GM23338 (cell line): ENCODE measurements at places on chromosomes 13 and 19.
A peak's percentile ranks its signal among the peaks of the same experiment; 100 is the strongest.

DNA sequence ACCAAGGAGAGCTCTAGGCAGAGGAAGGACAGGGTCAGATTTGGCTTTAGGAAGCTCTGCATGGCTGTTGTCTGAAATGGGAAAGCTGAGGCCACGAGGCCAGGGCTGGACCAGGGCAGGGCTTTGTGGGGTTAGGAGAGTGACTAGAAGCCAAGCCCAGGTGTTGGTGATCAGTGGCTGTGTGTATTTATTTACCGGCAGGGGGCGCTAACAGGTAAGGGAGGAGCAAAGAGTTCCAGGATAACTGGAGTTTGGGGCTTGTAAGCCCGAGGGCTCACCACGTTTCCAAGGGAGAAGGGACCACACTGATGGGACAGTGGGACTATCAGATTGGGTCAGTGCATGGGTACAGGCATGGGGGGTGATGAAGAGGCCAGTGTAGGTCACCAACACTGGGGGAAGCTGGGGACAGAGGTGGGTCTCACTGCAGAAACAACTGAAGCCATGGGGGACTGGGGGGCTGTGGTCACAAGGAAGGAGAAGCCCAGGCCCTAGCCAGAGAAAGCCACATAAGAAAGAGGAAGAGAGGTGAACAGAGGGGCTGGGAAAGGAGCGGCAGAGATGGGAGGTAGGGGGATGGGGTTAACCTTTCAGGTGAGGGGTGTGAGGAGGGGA lies 3.9 kb downstream of the TMEM147 start:
- H3K4me1 ChIP-seq, result peaks cover 11% of the 10 kb centered on the region; the same call in 1 of the 2 replicates
- H3K27ac ChIP-seq, result peak overlapping the region; percentile 63; the same call in 1 of the 2 replicates
- peak; percentile 98 for DNase-seq
- H3K36me3 ChIP-seq, result no peaks in the 10 kb centered on the region

DNA sequence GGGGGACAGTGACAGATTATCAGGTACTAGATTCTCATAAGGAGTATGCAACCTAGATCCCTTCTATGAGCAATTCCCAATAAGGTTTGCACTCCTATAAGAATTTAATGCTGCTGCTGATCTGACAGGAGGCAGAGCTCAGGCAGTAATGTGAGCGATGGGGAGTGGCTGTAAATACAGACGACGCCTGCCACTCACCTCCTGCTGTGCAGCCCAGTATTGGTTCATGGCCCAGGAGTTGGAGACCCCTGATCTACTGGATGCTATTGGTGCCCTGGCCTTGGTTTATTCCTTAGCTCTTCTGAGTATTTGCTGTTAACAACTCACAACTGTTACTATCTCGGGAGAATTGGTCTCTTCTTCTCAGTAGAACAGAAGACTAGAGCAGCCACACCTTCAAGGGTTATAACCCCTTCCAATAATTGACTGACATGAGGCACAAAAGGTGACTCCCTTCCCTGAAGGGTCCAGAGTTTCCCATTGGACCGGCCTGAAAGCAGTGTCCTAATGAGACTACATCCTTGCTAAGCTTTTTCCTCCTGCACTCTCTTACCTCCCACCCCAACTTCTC lies 35.0 kb upstream of the RBM26 start:
- H3K27me3 ChIP-seq, result no peaks in the 10 kb centered on the region
- H3K27ac ChIP-seq, result no peak overlapping the region
- no peak for DNase-seq
- H3K4me1 ChIP-seq, result peaks cover 4% of the 10 kb centered on the region; the same call in 1 of the 2 replicates

DNA sequence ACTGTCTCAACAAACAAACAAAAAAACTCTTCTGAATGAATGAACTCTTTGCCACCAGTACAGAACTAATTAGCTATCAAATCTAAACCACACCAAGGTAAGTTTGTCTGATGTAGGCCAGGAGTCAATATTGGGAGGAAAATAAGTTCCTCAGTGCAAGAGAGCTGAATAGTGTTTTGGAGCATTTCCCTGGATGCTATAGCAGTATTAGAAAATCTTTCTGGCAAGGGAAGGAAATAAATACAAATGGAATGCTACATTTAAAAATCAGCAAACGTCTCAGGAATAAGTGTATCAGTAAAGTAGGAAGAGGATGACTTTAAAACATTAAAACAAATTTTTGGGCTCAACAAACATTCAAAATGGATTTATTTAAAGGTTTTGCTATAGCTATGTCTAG lies 81.3 kb upstream of the TMTC4 start:
- no peaks in the 10 kb centered on the region for H3K27me3 ChIP-seq

DNA sequence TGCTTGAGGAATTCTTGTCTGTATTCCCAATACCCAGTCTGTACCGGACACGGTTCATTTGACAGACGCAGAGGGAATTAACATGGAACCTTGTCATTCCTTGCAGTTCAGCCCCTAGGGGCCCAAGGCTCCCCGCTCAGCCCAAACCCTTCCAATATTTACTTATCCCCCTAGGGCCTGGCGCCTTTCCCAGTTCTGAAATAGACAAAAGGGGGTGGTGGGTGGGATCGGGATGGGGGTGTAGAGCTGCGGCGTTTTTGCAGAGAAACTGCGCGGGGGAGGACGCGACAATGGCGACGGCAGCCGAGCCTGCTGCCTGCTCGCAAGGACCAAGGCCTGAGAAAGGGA lies 583 bp downstream of the AKAP8L start:
- peaks cover 10% of the 10 kb centered on the region; the same call in 1 of the 2 replicates for H3K36me3 ChIP-seq
- H3K27me3 ChIP-seq, result no peaks in the 10 kb centered on the region
- peak overlapping the region; percentile 99 for H3K4me3 ChIP-seq
- DNase-seq, result no peak

DNA sequence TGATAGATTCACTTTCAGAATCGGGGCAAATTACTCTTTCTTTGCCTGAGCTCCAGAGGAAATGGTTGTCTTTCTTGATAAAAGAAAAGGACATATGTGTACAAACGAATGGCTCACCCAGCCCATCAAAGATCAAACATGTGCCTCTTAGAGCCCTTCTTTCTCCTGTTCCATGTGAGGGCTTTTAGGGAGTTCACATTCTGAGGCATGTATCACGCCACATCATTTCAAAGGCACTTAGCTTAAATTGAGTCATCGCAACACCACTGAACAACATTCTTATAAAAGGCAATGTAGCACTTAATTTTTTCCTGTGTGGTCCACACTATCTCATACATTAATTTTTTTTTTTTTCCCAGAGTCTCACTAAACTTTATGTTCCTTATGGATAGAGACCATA lies 521.0 kb downstream of the SUCLA2 start:
- no peak overlapping the region for H3K27ac ChIP-seq
- H3K27me3 ChIP-seq, result no peaks in the 10 kb centered on the region
- 0 out of 2 replicates have a peak, but pooled peaks cover 8% of the 10 kb centered on the region for H3K4me1 ChIP-seq
- no peaks in the 10 kb centered on the region for H3K36me3 ChIP-seq

DNA sequence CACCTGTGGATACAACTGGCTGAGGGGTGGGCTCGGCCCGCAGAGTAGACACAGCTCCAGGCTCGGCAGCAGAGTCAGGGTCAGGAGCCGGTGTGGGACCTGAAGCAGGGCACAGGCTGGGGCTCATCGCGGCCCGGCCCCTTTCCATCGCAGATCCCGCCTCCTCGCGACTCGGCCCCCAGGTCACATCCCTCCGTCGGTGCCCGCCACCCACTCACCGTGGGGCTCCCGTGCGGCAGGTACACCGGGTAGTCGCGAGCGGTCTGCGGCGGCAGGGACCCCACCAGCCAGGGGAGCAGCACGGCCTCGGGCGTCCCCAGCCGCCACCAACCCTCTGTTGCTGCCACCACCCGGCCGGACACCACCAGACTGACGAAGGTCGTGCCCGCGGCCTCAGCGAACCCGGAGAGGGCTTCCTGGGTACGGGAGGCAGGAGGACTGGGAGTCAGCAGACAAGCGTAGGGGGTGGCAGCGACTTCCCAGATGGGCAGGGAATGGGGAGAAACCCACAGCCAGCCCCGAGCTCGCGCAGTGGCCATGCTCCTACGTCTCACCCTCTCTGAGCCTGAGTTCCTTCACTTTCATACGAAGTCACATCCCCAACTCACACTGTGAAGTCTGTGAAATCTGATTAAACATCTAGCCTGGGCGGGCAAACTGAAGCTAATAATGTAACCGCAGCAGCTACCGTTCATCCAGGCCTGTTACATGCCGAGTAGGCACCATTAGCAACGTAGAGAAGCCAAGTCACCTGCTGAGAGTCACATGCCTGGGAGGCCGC lies 3.7 kb downstream of the FUZ start:
- peaks cover 25% of the 10 kb centered on the region; the same call in 1 of the 2 replicates for H3K4me1 ChIP-seq
- H3K36me3 ChIP-seq, result no peaks in the 10 kb centered on the region; the same call in 1 of the 2 replicates
- DNase-seq, result peak; percentile 66
- peak overlapping the region; percentile 33; the same call in 1 of the 2 replicates for H3K27ac ChIP-seq
- peak overlapping the region; percentile 63 for H3K4me3 ChIP-seq

DNA sequence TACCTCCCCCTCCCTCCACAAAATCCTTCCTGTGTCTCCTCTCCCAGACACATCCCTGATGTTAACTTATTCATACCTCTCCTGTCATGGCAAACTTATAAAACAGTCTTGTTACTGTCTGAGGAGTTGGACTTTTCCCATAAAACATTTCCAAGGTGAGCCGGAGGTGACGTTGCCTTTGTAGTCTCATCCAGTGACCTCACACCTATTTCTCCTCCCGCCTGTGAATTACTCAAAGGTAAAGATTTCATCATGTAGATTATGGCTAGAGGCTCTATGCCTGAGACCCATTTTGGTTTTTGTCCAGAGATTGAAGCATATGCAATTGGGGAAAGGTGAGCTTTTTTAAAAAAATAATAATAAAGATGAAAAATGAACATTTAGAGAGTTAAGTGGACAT lies 529.0 kb downstream of the MYO16 start:
- DNase-seq, result no peak
- H3K27me3 ChIP-seq, result no peaks in the 10 kb centered on the region
- no peak overlapping the region for H3K27ac ChIP-seq
- H3K36me3 ChIP-seq, result no peaks in the 10 kb centered on the region
- H3K4me1 ChIP-seq, result peaks cover 20% of the 10 kb centered on the region

- no peak overlapping the region for H3K27ac ChIP-seq
- no peak for DNase-seq
- no peaks in the 10 kb centered on the region for H3K4me1 ChIP-seq
- H3K36me3 ChIP-seq, result no peaks in the 10 kb centered on the region
These were observed 1256.4 kb downstream of the DIAPH3 start for GRCh38 chr13:58907347-58907746.

GRCh38 chr19:56751078-56751489 lies 79.5 kb upstream of the ZNF835 start:
- H3K27me3 ChIP-seq, result no peaks in the 10 kb centered on the region
- H3K4me3 ChIP-seq, result no peak overlapping the region
- no peak for DNase-seq
- H3K4me1 ChIP-seq, result no peaks in the 10 kb centered on the region

- H3K4me3 ChIP-seq, result peak overlapping the region; percentile 60
- H3K27me3 ChIP-seq, result peaks cover 15% of the 10 kb centered on the region; the same call in 1 of the 2 replicates
- peak overlapping the region; percentile 93 for H3K27ac ChIP-seq
- H3K36me3 ChIP-seq, result no peaks in the 10 kb centered on the region
These were observed 5.4 kb upstream of the TRIM28 start for GRCh38 chr19:58538257-58539168.

DNA sequence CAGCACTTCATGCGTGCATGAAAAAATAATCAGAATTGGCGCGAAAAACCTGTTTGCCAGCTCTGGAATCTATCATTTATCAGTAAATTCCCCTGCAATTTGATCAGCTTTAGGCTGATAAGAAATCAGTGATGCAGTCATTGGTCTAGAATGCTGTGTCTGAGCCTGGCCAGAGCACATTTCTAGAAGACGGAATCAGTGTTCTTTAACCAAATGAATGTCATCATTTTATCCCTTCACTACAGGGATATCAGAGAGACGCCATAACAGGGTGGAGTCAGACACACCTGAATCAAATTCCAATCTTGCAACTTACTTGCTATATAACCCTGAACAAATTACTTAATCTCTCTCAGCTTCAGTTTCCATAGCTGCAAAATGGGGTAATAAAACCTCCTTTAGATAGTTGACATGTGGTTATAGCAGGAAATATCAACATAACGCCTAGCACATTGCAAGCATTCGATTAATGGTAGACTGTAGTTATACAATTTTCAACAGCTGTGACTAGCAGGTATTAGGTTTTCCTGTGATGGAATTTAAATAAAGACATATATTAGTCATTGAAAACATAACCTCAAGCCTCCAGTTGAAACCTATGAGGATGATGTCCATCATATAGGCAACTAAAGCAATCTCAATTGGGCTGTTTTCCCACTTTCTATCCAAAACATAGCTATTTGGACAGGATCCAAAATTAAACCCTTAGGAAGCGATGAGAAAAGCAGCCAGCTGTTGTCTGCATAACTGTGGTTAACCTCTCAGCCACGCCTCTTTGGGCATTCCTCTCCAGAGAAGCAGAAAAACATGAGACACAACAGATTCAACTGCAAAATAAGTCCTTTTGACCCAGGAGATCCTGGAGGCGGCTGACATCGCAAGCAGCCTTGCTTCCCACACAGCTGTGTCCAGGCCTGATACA lies 51.6 kb upstream of the UBL3 start:
- no peak overlapping the region for H3K4me3 ChIP-seq
- H3K36me3 ChIP-seq, result no peaks in the 10 kb centered on the region
- peaks cover 9% of the 10 kb centered on the region; the same call in 1 of the 2 replicates for H3K4me1 ChIP-seq
- H3K27ac ChIP-seq, result no peak overlapping the region

DNA sequence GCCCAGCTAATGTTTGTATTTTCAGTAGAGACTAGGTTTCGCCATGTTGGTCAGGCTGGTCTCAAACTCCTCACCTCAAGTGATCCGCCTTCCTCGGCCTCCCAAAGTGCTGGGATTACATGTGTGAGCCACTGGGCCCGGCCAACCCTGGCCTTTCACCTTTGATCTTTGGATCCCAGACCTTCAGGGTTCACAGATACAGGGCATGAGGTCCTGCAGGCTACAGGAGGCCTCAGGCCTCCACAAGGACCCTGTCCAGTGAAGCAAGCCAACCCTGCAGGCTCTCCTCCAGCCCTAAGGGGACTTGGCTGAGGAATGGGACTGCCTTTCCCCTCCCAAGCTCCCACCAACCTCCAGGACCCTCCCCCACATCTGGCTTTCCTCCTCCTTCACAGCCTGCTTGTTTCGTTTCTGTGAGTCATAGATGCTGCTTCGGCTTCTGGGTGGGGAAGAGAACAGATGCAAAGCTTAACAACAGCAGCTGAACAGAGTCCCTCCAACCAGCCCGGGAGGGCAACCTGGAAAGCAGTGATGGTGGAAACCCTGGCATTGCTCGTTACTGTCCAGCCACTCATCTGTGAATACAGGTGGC lies 11.8 kb downstream of the ARHGEF18 start:
- H3K27ac ChIP-seq, result no peak overlapping the region
- no peaks in the 10 kb centered on the region for H3K36me3 ChIP-seq
- no peak for DNase-seq
- no peak overlapping the region for H3K4me3 ChIP-seq
- H3K4me1 ChIP-seq, result no peaks in the 10 kb centered on the region

GRCh38 chr19:4359627-4360000 lies 16.3 kb downstream of the MPND start:
- H3K4me1 ChIP-seq, result no peaks in the 10 kb centered on the region; the same call in 1 of the 2 replicates
- no peak for DNase-seq
- no peak overlapping the region for H3K27ac ChIP-seq
- H3K4me3 ChIP-seq, result no peak overlapping the region
- no peaks in the 10 kb centered on the region for H3K27me3 ChIP-seq
- H3K36me3 ChIP-seq, result no peaks in the 10 kb centered on the region

DNA sequence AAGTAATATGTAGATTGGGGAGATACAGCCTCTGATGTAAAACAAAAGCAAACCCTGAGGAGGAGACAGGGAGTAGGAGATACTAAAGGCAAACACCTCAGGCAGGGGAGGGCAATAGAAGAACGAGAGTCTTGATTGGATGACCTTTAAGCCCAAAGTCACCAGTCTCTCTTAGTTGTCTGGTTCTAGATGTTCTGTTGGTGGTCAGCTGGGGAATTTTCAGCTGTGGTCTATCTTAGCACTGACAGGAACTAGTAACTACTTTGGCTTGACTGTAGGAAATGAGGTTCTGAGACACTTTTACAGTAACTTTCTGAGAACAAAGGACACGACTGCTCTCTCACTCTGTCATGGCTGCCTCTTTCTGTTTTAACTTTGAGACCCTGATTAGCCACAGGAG lies 290.7 kb upstream of the MIR17HG start:
- no peak for DNase-seq
- no peaks in the 10 kb centered on the region for H3K27me3 ChIP-seq
- peaks cover 15% of the 10 kb centered on the region for H3K4me1 ChIP-seq
- H3K36me3 ChIP-seq, result no peaks in the 10 kb centered on the region
- no peak overlapping the region for H3K4me3 ChIP-seq
